ENCODE measurements at places on chromosomes 2 and 18.
A peak's percentile ranks its signal among the peaks of the same experiment; 100 is the strongest.

DNA sequence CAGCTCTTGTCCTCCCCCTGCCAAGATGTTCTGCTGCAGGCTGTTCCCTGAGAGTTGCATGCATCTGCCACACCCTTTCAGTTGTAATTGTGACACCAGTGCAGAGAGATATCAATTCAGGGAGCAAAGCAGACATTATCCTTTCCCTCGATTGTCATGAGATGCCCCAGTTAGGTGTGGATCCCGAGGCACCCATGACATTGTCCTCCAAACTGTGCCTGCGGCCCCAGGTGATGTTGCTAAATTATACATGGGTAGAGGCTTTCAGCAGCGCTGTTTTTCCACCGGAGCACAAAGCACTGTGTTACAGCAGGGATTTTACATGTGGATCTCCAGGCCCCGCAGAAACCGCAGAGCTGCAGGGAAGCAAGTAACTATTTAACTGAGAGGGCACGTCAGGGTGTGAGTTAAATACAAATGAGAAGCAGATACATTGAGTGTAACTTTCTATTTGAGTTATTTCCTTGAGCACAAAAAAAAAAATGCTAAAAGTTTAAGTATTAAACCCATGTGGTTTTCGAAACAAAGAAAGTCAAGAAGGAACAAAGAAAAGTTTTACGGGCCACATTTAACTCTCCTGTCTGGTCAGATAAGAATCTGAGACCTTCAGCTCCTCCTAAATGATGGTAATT lies 90.3 kb upstream of the BCL2L11 start:
- no peak for DNase-seq

GRCh38 chr2:59734743-59735142 lies 818.7 kb downstream of the BCL11A start:
- DNase-seq, result no peak

- DNase-seq, result no peak
Observed at GRCh38 chr18:51897884-51898283, 442.1 kb upstream of the DCC start.

DNA sequence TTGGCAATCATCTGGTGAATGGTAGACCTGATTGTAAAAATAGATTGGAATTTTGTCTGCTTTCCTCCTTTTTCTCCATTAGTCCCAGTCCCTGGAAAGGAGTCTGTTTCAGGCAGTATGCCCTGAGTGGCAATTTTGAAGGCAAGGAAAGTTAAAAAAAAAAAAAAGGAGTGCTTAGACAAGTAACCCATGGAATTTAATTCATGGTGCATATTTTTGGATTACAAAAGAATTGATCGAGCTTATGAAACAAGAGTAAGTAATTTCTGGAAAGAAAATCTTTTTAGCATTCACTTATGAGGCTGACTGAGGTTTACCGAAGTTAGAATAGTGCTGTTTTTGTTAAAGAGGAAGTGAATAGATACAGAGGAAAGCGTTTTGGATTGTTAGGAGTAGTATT lies 29.4 kb upstream of the TMEM178A start:
- DNase-seq, result no peak

- no peak for DNase-seq
Observed at GRCh38 chr2:216352653-216353270, 19.5 kb downstream of the MARCHF4 start.

DNA sequence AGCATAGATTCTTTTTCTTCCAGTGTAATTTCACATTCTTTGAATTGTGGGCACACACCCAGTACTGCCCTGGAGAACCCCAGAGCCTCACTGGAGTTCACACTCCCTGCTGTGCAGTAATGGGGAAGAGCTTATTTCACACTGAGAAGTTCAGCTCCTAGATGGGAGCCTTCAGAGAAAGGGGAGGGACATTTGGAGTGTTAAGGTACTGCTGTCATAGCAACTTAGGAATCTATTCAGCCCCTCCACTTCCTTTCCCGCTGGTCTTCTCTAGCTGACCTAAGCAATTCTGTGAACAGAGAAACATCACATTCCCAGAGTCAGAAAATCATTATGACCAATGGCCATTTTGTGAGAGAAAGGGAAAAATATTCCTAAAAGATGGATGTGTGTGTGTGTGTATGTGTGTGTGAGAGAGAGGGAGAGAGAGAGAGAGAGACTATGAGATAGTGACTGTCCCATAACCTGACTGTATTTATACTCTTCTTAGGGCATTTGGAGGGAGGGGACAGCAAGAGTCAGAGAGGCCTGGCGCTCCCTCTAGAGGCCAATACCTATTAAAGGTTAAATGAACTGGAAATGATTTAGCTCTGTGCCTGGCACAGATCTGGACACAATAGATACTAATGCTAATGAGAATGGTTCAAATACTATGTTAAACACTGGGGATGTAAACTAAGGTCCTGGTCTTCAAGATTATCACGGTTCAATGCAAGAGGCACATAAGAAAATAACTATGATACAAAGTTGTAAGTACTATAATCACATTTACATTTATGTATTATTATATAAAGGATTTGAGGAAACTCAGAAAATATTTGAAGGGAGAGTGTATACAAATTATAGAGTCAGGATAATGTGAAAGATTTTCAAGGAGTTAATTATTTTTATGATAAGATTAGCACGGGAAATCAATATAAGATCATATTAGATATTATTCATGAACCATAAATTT lies 41.5 kb upstream of the RPE start:
- no peak for DNase-seq

- no peak for DNase-seq
Observed at GRCh38 chr2:2275451-2275850, 55.6 kb downstream of the MYT1L start.

GRCh38 chr2:217192366-217192765 lies 332.5 kb upstream of the TNP1 start:
- no peak for DNase-seq

DNA sequence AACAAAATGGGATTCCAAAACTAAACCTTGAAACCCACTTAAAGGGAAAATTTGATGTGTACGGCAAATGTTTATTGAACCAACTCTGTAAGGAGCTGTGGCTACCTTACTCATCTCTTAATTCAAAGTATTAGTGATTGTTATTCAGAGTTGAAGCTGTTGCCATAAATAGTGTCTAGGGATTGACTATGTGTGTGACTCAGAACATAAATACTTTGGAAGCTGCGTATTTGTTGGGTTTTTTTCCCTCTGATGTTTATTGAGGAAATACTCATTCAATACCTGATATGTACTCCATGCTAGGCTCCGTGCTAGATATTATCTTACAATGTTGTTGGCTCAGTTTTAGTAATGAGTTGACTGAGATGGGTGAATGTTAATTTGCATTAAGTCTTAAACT lies 90.4 kb downstream of the PTRHD1 start:
- no peak for DNase-seq

DNA sequence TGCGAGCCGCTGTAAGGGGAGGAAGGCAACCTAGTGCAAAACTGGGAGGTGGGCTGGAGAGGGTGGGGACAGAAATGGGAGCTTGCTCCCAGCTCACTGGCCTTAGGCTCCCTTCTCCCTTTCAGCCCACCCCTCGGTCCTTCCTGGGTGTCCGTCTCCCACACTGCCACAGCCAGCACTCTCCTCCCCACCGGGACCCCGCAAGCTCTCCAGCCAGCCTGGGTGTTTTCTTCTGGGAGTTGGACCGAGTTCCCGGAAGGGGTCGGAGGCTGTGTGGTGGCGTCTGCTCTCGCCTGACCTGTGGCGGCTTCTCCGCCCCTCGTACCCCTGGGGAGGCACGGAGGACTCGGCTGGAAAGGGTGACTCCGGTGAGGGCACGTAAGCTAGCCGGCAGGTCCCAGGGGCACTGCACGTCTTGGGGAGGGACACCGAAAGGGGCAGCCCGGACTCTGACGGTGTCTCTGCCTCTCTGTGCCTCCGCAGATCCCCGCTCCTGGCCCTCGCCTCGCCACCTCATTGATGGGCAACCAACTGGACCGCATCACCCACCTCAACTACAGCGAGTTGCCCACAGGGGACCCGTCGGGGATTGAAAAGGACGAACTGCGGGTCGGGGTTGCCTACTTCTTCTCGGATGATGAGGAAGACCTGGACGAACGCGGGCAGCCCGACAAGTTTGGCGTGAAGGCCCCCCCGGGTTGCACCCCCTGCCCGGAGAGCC lies 1.1 kb downstream of the LRATD1 start:
- peak; percentile 13 for DNase-seq

DNA sequence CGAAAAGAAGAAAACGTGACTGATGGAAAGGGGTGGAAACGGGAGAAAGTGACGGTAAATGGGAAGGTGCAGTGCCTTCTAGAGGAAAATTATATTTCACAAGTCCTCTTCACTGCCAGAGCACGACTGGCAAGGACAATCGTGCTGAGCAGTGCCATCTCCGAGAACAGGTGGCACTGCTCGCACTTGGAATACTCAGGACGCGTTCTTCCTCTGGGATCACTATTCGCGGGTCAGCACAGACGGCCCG lies 364 bp downstream of the STAT1 start:
- no peak for DNase-seq

- DNase-seq, result no peak
Observed at GRCh38 chr18:13382954-13383827, 164.6 kb downstream of the LDLRAD4 start.

- no peak for DNase-seq
Observed at GRCh38 chr2:172097557-172098131, 5.1 kb downstream of the DLX2 start.

- DNase-seq, result no peak
Observed at GRCh38 chr2:59726228-59727120, 827.0 kb downstream of the BCL11A start.

DNA sequence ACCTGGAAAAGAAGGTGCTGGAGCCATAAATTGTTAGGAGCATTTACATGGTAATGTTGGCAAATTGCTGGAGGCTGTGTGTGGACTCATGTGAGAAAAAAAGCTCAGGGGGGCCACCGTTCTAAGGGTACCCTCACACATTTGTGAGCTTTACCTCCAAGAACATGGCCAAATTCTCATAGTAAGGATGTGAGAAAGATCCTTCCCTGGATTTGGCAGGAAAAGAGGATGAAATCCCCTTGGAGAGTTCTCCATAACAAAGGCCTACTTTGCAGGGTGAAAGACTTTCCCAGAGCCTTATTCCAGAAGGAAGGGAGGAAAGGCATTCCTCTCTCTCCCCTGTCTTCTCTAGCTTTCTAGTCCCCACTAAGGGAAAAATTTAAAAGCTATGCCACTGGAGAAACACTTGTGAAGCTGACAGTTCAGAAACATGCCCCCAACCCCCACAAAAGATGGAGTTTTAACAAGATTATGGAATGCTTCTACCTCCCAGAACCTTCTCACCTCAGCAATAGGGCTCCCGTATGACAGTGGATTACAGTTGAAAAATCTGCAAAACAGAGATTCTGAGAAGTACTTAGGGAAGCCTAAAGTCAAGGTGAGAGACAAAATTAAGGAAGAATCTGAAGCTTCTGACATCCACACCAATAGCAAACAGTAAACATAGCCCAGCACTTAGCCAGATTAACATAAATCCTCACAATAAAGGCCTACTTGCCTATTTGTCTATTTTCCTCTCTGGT lies 20.2 kb upstream of the ERMN start:
- no peak for DNase-seq

DNA sequence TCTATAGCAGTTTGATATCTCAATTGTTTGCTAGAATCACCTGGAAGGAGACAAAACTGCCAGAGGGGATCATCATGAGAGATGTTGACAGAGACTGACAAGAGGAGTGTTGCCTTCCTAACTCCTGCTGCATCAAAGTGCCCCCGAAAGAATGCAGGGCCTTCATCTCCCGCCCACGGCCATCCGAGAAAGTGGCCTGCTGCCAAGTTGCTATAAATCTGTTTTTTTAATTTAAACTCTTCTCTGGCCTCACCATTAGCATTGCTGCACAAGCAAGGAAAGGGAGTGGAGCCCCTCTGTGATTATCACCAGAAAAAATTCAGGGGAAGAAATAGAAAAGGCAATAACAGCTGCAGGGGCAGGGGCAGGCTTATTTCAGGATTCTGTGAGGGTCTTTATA lies 238.1 kb upstream of the EPHA4 start:
- DNase-seq, result no peak

DNA sequence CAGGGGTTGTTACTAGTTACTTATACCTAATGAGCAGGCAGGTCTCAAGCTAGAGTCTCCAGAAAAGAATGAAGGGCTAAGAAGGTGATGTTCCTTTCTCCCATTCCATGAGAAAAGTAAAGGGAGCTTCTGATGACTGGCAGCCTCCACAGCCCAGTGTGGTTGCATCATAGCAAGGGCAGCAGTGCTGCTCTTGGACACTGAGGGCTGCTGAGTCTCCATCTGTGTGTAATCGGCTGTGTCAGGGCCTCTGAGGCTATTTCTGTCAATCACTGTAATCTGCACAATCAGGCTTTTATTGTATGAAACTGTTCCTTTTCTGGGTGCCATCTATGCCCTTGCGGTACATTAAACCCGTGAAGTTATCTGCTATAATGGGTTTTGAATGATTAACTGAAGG lies 164.1 kb upstream of the FBXO11 start:
- DNase-seq, result no peak

DNA sequence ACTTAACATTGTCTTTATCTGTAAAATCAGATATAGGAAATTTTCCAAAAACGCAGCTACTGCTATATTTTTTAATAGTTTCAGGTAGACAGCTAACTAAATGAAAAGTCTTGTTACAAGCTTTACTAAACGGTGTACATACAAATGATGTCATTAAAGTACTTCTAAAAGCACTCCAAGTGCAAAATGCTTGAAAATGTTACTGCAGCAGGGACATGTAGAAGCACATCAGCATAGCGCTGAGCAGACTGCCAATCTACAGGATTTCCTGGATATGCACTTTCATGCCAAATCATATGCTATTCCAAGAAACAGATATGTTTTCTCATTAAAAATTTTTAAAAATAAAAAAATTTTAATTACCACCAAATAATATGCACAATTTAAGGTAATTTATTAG lies 61.7 kb downstream of the SMAD2 start:
- no peak for DNase-seq

DNA sequence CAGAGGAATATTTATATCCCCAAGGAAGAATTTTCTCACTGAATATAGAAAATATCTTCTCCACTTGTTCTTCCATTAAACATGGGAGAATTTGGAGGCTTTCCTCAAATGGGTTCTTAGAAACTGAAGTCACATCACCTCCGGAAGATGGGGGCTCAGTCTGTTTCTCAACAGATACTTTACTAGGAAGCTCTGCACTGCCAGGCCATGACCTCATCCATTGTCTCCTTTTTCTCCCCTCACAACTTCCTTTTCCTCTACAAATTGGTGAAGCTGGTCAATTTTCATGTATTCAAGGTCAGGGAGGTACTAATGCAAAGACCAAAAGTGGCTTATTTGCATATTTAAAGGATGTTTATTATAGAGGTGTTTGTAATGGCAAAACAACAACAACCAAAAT lies 173.1 kb downstream of the RNF152 start:
- no peak for DNase-seq
